ENCODE measurements at places on chromosomes 2 and 18. TPM values are rescaled to one million over a fixed set of nuclear protein-coding genes. Genes with fewer than 3 reads are reported as not detected.

- no peak overlapping the region for H3K4me3 ChIP-seq
- no peak overlapping the region for H3K27ac ChIP-seq
Observed at GRCh38 chr2:108921096-108922030, 67.7 kb downstream of the EDAR start.

DNA sequence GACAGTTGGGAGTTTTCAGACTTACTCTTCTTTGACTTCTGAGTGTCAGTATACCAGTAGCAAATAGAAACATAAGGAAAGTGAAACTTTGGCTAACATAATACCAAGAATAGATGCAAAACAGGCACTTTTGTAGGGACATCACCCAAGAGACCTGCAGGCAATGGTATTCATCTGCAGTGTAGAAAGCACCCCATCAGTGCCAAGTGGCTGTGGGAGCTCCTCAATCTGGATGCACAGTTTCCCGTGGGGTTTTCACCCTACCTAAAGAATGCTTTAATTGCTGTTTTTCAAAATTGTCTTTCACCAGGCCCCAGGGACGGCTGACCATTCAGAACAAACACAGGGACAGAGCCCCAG, 96.6 kb upstream of the GPR45 start:
- H3K4me1 ChIP-seq: no peaks in the 10 kb centered on the region
- no peaks in the 10 kb centered on the region for H3K36me3 ChIP-seq
- DNase-seq: no peak
- H3K27me3 ChIP-seq: peaks cover 55% of the 10 kb centered on the region

DNA sequence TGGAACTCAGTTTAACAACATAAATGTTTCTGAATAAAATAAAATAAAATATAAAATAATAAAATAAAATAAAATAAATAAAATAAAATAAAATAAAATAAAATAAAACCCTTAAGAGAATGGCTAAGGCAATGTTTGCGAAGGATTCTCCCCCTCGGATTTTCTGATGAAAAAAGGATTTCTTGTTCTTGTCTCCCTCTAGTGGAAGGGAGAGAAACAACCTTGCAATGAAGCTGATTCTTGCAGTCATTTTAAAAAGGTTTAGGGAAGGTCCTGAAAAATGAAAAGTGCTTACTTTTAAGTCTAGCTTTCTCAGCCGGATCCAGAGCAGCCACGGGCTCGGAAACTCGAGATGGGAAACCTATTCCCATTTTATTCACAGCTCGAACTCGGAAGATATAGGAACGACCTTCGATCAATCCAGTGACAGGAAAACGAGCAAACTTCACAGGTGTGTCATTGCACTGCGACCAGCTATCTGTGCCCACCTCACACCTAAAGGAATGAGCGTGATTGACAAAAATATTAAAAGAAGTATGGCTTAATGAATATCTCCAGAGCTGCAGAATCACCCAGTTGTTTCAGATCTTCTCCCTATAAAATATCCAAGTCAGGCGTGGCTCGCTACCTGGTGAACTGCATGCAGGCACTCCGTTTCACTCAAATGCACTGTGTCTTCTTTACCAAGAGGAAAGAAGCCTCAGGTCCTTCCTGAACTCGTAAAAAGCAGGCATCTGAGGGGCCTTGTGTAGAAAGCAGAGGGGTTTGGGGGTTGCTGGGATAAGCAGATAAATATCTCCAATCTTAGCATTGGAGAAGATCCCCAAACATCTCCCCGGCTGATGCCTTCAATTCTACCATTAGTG, 68.1 kb downstream of the MYOM1 start:
- H3K4me3 ChIP-seq: no peak overlapping the region
- H3K4me1 ChIP-seq: peaks cover 66% of the 10 kb centered on the region
- H3K27me3 ChIP-seq: no peaks in the 10 kb centered on the region
- no peak overlapping the region for H3K27ac ChIP-seq
- peak; percentile 36 for DNase-seq
- no peaks in the 10 kb centered on the region for H3K36me3 ChIP-seq

GRCh38 chr2:216583606-216584005, 49.6 kb upstream of the IGFBP2 start:
- peaks cover 4% of the 10 kb centered on the region for H3K27me3 ChIP-seq
- no peak overlapping the region for H3K27ac ChIP-seq

GRCh38 chr18:57869221-57869620, 66.1 kb upstream of the ATP8B1 start:
- H3K36me3 ChIP-seq: no peaks in the 10 kb centered on the region
- no peak overlapping the region for H3K27ac ChIP-seq
- H3K4me3 ChIP-seq: no peak overlapping the region
- H3K27me3 ChIP-seq: no peaks in the 10 kb centered on the region
- DNase-seq: no peak

Gene NAT8
- total RNA-seq: 1.9 TPM
